GOT3 (cell line): ENCODE measurements at places on chromosomes 11 and 22.

DNA sequence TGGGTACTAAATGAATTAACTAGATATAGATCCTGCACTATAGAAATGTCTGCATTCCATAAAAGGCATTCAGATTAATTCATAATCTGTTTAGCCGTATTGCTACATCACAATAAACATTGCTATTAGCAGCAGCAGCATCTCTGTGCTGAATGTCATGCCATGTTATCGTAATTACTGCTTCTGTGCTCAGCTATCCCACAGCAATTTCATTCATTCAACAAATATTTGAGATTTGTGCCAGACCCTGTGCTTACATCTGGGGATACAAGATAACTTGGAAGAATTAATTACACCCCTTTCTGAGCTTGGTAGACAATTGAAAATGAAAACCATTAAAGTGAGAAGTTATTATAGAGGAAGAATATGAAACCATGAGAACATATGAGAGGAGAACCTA lies 185.8 kb upstream of the C11orf87 start:
- DNase-seq, result no peak

DNA sequence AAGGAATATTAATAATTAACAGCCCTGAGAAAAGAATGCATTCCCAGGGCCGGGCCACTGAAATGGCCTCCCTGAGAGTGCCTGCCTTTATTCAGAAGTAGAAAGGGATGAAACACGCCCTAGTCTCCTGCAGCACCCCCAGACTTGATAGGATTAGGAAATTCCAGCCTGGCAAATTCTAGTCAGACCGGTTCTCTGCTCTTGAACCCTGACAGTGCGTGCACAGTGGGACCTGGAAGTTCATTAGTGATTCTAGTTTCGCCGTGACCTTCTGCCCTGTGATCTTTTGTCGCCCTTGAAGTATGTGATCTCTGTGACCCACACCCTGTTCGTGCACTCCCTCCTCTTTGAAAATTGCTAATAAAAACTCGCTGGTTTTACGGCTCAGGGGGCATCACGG lies 2.1 kb upstream of the GSTP1 start:
- no peak for DNase-seq

GRCh38 chr11:15495462-15495861 lies 380.7 kb downstream of the INSC start:
- DNase-seq, result no peak

DNA sequence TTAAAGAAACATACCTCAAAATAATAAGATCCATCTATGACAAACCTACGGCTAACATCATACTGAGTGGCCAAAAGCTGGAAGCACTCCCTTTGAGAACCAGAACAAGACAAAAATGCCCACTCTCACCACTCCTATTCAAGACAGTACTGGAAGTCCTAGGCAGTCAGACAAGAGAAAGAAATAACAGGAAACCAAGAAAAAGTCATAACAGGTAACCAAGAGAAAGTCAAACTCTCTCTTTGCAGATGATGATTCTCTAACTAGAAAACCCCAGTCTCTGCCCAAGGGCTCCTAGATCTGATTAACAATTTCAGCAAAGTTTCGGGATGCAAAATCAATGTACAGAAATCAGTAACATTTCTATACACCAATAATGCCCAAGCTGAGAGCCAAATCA lies 35.6 kb downstream of the TMEM123 start:
- DNase-seq, result no peak

DNA sequence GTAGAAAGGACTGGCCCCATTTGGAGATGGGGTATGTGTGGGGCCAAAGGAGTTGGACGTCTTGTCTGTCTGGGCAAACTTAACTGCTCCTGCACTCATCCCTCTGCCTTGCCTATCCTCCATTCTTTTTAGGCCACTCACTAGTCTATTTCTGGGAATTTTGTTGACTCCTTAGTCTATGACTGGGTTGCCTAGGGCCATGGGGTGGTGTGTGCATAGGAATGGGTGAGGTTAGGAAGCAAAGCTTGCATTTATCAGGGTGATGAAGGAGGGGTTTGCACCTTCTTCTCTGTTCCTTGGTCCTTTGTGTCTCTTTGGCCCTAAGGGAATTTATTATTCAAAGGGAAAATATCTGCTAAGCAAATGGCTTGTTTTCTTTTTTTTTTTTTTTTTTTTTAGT lies 80.9 kb upstream of the OR9Q1 start:
- DNase-seq, result no peak

DNA sequence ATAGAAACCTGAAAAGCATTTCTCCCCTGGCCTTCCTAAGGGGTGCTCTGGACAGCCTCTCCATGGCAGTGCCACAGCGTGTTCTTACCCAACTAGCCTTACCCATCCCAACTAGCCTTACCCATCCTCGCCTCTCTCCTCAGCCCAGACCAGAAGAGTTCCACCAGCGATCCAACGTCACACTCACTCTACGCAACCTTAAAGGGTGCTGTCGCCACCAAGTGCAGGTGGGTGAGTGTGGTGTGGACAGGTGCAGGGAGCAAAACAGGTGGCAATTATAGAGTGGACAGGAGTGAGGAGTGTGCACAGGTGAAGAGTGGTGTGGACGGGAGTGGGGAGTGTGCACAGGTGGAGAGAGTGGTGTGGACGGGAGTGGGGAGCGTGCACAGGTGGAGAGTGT lies 17.8 kb downstream of the TMEM121B start:
- no peak for DNase-seq

DNA sequence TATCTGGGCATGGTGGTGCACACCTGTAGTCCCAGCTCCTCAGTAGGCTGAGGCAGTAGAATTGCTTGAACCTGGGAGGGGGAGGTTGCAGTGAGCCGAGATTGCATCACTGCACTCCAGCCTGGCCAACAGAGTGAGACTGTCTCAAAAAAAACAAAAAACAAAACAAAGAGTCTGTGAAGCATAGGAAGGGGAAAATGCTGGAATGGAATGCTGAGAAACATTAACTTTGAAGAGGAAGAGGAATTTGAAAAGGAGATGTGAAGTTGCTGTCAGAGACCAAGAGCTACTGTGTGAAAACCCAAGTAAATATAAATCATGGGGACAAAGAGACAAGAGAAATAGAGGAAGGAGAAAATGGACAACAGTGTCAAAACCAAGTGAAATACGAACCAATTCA lies 455.1 kb upstream of the ARHGAP42 start:
- no peak for DNase-seq

DNA sequence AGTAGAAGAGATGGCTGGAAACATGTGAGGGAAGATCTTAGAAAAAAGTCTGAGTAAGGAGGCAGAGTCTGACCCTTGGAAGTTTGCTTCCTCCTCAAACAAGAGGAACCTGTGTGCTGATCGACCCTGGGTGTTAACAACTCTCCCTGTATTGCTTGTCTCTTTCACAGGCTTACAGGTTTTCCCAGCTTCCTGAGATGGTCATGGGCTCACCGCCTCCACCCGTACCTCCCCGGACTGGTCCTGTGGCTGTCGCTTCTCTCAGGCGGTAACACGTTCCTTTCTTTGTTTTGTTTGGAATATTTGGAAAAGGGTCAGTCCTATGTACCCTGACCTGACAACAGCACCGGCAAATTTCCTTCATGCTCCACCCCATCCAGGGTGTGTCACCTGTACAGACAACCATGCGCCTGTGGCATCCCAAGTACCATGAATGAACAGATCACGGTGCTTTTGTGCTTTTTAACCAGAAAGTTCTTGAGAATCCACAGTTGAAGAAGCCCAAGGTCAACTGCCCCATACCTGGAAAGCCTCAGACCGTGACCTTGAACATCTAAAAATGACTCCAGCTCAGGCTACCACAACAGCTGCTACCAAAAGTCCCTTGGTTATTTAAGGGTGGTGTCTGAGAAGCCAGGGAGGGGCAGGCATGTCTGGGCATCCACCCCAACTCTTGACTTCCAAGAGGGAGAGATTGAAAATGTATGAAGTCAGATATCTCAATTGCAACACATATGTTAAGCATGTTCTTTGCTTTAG lies 44.6 kb downstream of the C11orf91 start:
- DNase-seq, result no peak

DNA sequence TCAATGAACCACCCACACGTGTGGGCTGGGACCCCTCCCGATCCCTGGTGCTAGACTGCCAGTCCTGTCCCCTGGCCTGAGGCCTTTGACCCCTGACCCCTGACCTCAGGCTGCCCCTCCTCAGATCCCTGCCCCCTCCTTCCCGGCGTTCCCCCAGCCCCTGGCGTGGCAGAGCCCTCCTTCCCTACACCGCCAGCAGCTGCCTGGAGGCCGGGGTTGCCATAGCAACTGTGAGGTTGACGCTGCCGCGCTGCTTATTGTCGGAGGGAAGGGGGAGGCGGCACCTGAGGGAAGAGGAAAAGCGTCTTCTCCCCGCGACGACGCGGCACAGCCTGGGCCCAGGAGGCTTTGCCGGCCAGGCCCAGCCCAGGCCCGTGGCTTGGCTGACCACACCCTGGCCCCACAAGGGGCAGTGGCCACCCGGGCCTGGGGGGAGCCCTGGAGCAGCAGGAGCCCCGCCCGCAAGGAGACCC lies 32.6 kb downstream of the SHANK3 start:
- DNase-seq, result no peak

DNA sequence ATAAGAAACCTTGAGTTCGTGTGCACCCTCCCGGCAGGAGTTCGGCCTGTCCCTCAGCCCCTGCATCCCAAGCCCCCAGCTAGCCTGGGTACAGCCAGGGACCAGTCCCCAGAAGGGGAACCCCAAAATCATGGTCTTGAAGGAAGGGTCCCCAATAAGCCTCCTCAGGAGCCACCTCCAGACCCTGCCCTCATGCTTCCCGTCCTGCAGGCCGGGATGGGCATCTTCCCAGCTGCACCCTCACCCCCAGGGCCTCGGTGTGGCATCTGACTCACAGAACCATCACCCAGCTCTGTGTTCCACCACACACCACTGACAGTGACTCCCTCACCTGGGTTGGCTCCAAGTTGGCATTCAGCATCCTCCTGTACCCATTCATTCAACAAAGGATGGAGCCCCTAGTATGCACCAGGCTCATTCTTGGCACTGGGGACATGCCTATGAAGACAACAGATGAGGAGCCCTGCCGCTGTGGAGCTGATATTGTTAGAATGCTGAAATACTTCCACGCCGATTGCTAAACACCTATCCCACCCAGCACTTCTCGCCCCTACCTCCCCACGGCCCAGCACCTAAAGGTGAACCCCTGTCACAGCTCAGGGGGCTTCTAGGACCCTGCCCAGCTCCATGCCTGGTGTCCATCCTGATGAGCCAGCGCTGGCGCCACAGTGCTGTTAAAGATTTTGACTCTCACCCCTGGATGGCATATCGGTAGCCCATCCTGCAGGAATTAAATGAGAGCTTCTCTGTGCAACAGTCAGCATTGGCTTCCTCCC lies 77.8 kb downstream of the BUD13 start:
- DNase-seq, result no peak

DNA sequence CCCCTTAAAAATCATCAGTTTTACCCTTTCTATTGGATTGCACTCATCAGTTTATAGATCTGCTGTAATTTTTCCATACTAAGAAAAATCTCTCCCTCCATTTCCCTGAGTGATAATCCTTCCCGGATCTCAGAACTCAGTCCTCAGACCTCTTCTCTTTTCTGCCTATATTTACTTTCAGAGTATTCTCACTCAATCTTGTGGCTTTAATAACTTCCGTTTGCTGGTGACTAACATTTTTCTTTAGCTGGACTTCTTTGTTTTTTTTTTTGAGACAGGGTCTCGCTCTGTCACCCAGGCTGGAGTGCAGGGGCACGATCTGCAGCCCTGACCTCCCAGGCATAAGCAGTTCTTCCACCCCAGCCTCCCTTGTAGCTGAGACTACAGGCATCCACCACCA lies 10.4 kb downstream of the ATXN10 start:
- DNase-seq, result no peak

- no peak for DNase-seq
Measured at GRCh38 chr11:10599388-10600175, 31.1 kb upstream of the LYVE1 start.

GRCh38 chr11:30285416-30286121 lies 37.3 kb upstream of the ARL14EP start:
- DNase-seq, result no peak

DNA sequence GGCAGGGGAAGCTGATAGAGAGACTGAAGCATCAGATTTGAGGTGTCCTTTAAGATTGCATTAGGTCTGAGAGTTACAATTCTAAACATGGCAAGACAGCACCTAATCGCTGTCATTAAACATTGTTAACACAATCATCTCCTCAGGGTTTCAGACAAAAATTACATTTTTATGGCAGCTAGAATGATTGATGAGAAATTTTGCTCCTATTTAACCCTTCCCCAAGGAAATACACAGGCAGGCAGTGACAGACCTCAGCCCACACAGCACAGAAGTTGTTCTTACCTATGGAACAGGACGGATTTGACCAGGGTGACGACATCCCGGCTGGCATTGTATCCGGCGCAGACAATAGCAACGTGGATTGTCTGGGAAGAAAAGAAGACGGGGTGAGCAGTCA lies 294.3 kb downstream of the LARGE1 start:
- DNase-seq, result no peak

GRCh38 chr11:69691463-69691862 lies 12.4 kb downstream of the FGF19 start:
- no peak for DNase-seq

DNA sequence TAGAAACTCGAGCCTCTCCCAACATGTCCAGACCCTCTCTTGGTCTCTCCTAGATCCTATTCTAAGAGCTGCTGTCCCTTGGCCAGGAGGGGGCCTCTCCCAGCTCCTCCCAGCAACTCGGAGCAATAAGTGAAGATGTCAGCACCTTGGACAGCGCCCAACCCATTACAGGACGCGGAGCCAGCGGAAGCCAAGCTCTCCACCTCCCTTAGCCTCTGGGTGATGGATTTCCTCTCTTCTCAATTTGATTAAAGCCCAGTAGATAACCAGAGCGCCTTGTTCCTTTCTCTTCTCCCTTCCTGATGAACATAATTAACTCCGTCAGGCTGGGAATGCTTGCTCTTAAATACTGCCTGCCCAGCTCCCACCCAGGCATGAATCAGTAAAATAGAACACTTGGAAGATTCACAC lies 26.2 kb upstream of the TPBGL start:
- no peak for DNase-seq

GRCh38 chr11:12089473-12089872 lies 20.9 kb upstream of the MICAL2 start:
- no peak for DNase-seq

DNA sequence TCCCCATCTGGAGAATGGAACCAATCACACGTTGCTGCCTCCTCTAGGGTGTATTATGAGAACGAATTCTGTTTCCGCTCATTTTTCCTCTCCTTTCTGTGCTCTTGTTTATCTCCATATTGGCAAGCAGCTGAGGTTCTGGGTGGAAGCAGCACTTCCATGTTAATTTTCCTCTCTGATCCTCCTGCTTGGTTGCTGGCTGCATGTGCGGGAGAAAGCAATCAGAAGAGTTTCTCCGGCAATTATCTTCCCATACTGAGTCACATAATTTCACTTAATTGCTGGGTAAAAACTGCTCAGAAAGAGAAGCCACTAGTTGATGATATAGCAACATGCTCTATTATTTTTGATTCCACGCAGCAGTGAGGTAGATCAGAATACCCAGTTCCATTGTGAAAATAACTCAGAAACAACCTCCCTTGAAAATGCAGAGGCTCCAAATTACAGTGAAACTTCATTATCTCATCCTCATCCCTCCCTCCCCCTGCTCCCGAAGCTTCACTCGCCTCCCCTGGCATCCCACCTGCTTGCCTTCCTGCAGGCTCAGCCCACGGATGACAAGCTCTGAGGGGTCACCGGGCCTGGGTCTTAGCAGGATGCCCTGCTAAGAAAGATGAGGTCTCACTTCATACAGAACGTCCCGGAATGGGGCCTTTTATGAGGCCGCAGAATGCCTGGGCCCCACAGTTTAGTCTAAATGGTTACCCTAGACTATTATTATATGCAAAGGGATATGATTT lies 20.4 kb downstream of the FXYD6 start:
- no peak for DNase-seq
